Activated CD8-positive, alpha-beta memory T cell treated with anti-CD3 and anti-CD28 coated beads for 1 hour (primary cell): ENCODE measurements at places on chromosomes 6 and 20.

DNA sequence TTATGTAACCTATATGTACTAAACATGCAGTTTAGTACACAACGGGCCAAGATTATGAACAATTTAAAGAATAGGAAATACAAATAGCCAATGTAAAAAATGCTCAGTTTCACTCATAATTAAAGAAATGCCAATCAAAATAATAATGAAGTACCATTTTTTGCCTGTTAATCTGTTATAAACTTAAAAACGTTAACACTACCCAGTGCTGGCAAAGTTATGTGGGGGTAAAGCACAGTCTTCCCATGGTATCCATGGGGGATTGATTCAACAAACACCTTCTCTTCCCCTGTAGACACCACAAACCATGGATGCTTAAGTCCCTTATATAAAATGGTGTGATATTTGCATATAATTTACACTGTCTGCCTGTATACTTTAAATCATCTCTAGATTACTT is 205.3 kb upstream of the SIM1 start:
- no peak for DNase-seq

GRCh38 chr6:77638129-77638830 is 14.6 kb upstream of the MEI4 start:
- no peak for DNase-seq

DNA sequence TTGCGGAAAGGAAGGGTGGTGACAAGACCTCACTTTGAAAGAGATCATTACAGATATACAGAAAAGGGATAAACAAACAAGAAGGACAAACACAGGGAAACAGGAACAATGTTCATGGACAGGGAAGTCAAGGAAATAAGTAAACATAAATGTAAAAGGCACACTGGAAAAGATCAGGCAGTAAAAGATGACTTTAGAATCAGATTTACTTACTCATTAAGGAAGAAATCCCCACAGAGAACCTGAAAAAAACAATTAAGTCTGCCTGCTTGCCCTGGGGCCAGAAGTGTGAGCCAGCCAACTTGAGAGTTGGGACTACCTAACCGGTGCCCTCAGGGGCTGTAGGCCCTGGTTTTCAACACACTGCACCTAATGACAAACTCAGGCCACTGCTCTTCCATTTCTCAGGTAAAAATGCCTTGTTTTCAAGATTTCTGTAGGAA is 1.7 kb downstream of the APMAP start:
- no peak for DNase-seq

DNA sequence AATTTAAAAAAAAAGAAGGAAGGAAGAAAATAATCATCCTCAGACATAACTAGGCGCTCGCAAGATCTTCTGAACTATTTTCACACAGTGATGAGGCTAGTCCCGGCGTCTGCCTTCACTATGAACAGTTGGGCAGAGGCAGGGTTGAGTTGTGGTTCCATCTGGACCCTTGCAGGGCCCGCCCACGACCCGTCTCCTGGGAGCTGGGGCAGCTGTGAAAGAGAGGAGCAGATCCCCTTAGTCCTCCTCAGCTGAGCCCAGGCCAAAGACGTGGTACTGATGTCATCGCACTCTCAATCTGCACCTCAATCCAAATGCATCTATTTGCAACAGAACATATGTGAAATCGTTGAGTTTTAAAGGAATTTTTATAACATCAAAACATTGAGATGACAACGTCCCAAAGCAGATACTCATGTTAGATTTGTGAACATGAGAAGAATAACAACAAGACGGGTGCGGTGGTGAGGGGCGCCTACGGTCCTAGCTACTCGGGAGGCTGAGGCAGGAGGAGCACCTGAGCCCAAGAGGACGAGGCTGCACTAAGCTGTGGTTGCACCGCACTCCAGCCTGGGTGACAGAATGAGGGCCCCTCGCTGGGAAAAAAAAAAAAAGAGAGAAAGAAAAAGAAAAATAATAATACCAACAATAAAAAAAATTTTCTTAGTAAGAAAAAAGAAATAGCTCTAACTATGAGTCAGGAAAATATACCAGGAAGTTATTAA is 15.3 kb downstream of the TCFL5 start:
- DNase-seq, result no peak

DNA sequence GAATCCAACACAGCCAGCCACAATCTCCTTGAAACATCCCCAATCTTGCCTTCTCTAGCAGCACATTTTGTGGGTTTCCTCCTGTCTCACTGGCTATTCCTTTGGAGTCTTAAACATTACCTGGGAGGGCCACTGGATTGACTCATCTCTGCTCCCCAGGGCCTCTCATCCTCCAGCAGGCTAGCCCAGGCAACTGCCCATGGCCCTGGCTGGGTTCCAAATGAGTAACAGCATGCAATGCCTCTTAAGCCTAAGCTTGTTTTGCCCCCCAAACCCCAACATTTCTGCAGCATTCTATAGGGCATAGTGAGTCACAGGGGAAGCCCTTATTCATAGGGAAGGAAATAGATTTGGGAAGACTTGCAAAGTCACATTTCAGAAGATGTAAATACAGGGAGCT is 204.9 kb downstream of the FOXA2 start:
- DNase-seq, result no peak

GRCh38 chr6:52537001-52537753 is 39.7 kb downstream of the TRAM2 start:
- DNase-seq, result no peak

GRCh38 chr6:13296536-13296997 is 31.8 kb downstream of the TBC1D7 start:
- no peak for DNase-seq

GRCh38 chr6:28218312-28219248 is 6.5 kb upstream of the ZSCAN9 start:
- DNase-seq, result no peak

DNA sequence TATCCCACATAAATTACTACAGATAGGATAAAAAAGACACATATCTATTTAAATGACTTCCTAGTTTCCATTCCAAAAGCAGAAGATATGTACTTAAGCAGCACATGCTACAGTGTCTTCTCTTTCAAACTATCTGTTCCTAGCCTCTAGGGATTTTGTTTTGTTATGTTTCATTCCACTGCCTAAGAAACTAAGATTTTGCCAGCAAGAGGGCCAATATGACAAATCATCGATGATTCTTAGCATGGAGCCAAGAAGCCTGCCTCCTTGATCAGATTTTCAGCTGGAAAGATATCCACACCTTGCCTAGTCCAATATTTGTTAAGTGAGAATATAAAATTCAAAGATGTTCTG is 7.0 kb downstream of the SNX5 start:
- DNase-seq, result no peak

- DNase-seq, result no peak
Observed at GRCh38 chr6:108578595-108579327, 18.0 kb downstream of the FOXO3 start.

DNA sequence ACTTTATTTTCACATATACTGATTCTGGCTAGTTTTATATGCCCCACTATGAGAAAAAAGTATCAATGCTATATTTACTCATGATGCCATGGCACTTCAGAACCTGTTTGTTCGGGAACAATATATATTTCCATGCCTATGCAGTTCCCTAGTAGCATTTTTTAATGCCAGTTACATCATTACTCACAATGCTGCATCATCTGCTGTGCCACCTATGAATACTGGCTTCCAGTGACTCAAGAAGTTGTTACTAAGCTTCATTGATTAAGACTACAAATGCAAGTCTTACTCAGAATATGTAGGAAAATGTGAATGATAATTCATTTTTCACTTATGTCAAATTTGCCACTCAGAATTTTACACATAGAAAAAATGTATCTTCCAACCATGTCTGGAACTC is 97.9 kb downstream of the MAFB start:
- DNase-seq, result no peak

GRCh38 chr6:36546308-36546919 is 865 bp downstream of the STK38 start:
- no peak for DNase-seq

DNA sequence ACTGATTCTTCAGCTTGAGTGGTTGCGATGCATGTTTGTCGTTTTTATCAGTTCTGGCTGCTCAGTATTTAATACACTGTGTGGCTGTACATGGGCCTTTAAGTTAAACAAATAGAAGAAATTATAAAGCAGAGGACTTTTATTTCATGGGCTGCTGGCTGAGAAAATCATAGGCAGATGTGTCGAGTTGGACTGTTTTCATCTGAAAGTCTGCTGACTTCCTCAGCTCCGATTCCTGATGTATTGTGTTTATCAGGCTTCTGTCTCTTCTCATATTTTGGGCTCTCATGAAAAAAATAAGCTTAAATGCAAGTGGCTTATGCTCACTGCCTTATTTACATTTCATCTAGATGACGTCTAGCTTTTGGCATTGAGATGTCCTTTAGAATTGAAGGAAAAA is 129.5 kb upstream of the GGTLC1 start:
- DNase-seq, result no peak

DNA sequence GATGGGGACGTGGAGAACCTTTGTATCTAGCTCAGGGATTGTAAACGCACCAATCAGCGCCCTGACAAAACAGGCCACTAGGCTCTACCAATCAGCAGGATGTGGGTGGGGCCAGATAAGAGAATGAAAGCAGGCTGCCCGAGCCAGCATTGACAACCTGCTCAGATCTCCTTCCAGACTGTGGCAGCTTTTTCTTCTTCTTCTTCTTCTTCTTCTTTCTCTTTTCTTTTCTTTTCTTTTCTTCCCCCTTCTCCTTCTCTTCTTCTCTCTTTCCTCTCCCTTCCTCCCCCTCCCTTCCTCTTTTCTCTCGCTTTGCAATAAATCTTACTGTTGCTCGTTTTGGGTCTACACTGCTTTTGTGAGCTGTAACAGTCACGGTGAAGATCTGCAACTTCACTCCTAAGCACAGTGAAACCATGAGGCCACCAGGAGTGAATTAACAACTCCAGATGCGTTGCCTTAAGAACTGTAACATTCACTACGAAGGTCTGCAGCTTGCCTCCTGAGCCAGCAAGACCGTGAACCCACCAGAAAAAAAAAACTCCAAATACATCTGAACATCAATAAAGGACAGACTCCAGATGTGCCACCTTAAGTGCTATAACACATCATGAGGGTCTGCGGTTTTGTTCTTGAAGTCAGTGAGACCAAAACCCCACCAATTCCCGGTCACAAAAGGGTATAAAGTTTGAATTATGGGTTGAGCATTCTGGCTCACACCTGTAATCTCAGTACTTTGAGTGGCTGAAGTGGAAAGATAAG is 19.6 kb upstream of the SERPINB1 start:
- no peak for DNase-seq

DNA sequence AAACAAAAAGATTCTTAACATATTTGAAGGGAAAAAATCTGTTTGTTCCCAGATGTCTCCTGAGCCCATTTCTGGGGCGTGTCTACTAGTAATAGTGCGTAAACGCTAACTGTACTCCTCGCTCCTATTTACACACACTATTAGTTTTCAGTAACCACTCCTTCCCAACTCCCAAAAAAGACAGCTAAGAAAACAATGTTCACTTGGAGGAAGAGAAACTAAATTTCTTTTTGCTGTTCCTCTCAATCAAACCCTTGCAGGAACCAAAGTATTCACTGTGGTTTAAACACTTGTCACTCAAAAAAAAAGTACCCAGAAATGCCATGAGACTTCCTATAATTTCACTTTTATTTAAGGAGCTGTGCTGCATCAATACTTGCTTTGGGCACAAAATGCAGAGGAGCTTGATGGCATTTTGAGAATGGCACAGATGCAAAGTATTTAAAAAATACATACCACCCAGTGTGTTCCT is 118.2 kb downstream of the BACH2 start:
- DNase-seq, result no peak

- DNase-seq, result no peak
Observed at GRCh38 chr20:49619113-49620048, 51.4 kb upstream of the PTGIS start.

- DNase-seq, result no peak
Observed at GRCh38 chr20:58990651-58991445, 9.8 kb downstream of the NELFCD start.

DNA sequence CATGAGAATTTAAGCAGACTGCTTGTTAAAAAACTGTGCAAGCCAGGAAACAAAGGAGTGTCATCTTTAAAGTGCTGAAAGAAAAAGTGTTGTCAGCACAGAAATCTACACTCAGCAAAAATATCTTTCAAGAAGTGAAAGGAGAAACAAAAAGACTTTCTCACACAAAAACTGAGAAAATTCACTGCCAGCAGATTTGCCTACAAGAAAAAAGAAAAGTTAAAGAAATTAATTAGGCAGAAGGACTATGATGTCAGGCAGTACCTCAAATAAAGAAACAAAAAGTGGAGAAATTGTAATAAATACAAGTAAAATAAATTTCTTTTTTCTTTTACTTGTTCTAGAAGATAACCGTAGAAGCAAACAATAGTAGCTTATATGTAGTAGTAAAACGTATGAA is 171.6 kb upstream of the CEP162 start:
- DNase-seq, result no peak

GRCh38 chr20:51029556-51029955 is 6.6 kb upstream of the KCNG1 start:
- DNase-seq, result no peak

GRCh38 chr6:26524722-26525370 is 13.3 kb upstream of the HMGN4 start:
- no peak for DNase-seq

GRCh38 chr6:153058291-153058690 is 55.8 kb upstream of the MTRF1L start:
- no peak for DNase-seq

DNA sequence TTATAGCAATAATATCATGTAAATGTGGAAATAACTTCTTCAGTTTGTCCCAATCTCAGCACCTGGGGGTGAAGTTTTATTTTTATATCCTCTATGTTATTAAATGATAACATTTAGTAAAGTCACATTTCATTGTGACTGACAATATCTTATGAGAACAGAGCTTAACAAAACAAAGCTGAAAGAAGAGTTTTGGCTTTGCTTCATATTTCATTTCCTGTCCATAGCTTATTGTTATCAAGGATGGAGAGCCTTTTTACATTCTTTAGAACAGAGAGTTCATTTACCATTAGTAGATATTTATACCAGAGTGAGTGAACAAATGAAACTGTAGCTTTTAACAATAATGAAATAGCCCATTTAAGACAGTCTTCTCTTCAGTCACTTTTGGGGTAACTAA is 231.9 kb upstream of the SGK1 start:
- DNase-seq, result no peak

- DNase-seq, result no peak
Observed at GRCh38 chr6:40810171-40810570, 223.0 kb upstream of the LRFN2 start.

DNA sequence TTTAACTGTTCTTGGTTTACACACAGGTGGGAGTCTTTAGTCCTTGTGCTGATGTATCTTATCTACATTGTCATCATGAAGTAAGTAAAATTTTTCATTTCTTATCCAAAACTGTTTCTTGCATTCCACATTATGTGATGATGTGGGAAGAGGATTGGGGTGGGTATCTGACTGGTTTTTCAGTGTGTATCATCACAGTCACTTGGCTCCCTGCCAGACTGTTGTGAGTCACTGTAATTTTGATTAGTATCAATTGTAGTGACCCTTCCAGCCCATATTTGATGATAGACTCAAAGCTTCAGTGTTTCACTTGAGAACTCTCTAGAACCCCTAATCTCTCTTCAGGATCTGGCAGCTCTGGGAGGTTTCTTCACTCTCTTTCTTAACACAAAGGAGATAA is 84.5 kb upstream of the RIN2 start:
- no peak for DNase-seq

GRCh38 chr6:100202417-100203194 is 208.6 kb upstream of the MCHR2 start:
- DNase-seq, result no peak
